ENCODE measurements at places on chromosomes 1 and 21. TPM values are rescaled to one million over a fixed set of nuclear protein-coding genes. Genes with fewer than 3 reads are reported as not detected.

Gene KCNJ9
- not detected for total RNA-seq

Gene ITLN2
- total RNA-seq = not detected

Gene KRTAP25-1
- not detected for total RNA-seq

Gene OR2T12
- not detected for total RNA-seq

Gene TOR1AIP1
- total RNA-seq = 66.5 TPM

Gene SPRR3
- not detected for total RNA-seq

Measured in fibroblast of villous mesenchyme (primary cell).